Lower lobe of right lung (tissue), 2 donors: ENCODE measurements at places on chromosomes 11 and 22. TPM values are rescaled to one million over a fixed set of nuclear protein-coding genes. Genes with fewer than 3 reads are reported as not detected.

OR6A2 gene
- total RNA-seq = 0.18 TPM

SYT7 gene
- total RNA-seq = 3.8 TPM

TEX54 gene
- not detected for total RNA-seq

PDGFD gene
- 3.9 TPM for total RNA-seq

KCNQ1 gene
- 51.0 TPM for total RNA-seq

NTM gene
- total RNA-seq = 2.3 TPM

C11orf52 gene
- total RNA-seq = 14.6 TPM

SCGB1A1 gene
- 3,364 TPM for total RNA-seq

CLCF1 gene
- total RNA-seq = 3.7 TPM

CSF2RB gene
- 30.1 TPM for total RNA-seq

TBC1D10A gene
- 27.4 TPM for total RNA-seq

KRTAP5-11 gene
- not detected for total RNA-seq

LARGE2 gene
- 5.0 TPM for total RNA-seq

WT1 gene
- 1.2 TPM for total RNA-seq

RIMBP3B gene
- 0.21 TPM for total RNA-seq

TMEM223 gene
- total RNA-seq = 17.2 TPM

CYP2D6 gene
- 1.4 TPM for total RNA-seq

MCHR1 gene
- total RNA-seq = not detected

CAPN5 gene
- total RNA-seq = 7.2 TPM

LAYN gene
- total RNA-seq = 15.0 TPM

DHCR7 gene
- total RNA-seq = 64.2 TPM

DAGLA gene
- 7.1 TPM for total RNA-seq

TMPRSS13 gene
- 7.0 TPM for total RNA-seq

APOA1 gene
- 3.7 TPM for total RNA-seq

C11orf16 gene
- 5.4 TPM for total RNA-seq

APOBEC3G gene
- total RNA-seq = 19.2 TPM

GTF2H1 gene
- total RNA-seq = 38.3 TPM

TANGO2 gene
- total RNA-seq = 45.1 TPM

SAA4 gene
- 0.62 TPM for total RNA-seq

GLYAT gene
- total RNA-seq = not detected

CCDC73 gene
- total RNA-seq = 0.09 TPM

GSTT2 gene
- total RNA-seq = 3.0 TPM

NXPE1 gene
- total RNA-seq = not detected

PNPLA3 gene
- 6.9 TPM for total RNA-seq

CECR2 gene
- total RNA-seq = 10.9 TPM

SIPA1 gene
- total RNA-seq = 102 TPM

ARHGEF17 gene
- total RNA-seq = 56.5 TPM

SMC1B gene
- not detected for total RNA-seq
